ENCODE measurements at places on chromosomes 16 and 17.

DNA sequence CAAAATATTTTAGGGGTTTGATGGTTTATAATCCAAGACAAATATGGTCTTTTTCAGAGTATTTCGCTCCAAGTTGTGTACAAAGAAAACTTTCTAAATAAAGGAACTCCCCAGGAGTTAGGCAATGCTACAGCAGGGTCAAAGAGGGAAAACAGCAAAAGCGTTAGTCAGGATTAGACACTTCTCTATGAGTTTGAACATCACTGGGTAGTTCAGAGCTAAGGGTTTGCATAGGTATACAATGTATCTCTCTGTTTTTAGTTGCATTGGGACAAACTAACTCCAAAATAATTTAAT, 34.8 kb downstream of the FAM20A start:
- no peak for DNase-seq
- H3K4me3 ChIP-seq = no peak overlapping the region
- no peaks in the 10 kb centered on the region for H3K36me3 ChIP-seq
- H3K27ac ChIP-seq = no peak overlapping the region
- H3K4me1 ChIP-seq = no peaks in the 10 kb centered on the region

- no peak overlapping the region for H3K4me3 ChIP-seq
- no peak for DNase-seq
- H3K27ac ChIP-seq = no peak overlapping the region
- H3K27me3 ChIP-seq = no peaks in the 10 kb centered on the region
- H3K36me3 ChIP-seq = no peaks in the 10 kb centered on the region
- peaks cover 2% of the 10 kb centered on the region for H3K4me1 ChIP-seq
Observed at GRCh38 chr16:1102921-1103635, 7.0 kb upstream of the C1QTNF8 start.

DNA sequence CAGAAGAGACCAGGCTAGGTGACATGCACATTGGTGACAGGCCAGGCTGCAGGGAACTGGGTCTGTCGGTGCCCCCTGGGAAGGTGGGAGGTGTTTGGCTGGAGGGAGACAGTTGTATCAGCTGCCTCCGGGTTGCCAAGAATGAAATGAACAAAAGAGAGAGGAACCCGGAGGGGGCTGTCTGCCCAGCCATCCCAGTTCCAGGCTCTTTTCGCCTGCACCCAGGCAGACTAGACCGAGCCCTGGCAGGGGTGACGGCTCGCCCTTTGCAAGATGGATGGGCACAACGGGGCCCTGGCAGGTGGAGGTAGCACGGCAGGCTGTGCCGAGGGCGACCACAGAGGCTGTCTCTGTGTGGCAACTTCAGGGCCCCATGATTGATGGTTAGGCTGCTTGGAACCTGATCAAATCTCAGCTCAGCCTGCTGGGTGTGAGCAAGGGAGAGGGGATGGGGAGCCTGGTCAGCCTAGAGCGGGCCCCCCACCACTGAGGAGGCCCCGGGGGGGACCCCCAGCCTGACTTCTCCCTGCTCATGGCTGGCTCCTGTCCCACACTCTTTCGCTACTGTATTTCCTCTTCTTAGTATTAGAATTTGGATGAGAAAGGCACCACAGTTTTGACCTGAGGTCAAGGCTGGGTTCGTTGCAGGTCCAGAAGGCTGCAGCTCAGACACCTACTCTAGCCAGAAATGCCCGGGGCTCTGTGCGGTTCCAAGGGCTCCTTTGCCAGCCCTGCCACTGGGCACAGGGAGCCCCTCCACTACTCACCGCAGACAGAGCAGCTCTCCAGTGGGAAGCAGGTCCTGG, 118.9 kb upstream of the CHMP6 start:
- H3K27me3 ChIP-seq = no peaks in the 10 kb centered on the region
- H3K4me1 ChIP-seq = no peaks in the 10 kb centered on the region
- DNase-seq = no peak
- H3K36me3 ChIP-seq = no peaks in the 10 kb centered on the region
- no peak overlapping the region for H3K27ac ChIP-seq

DNA sequence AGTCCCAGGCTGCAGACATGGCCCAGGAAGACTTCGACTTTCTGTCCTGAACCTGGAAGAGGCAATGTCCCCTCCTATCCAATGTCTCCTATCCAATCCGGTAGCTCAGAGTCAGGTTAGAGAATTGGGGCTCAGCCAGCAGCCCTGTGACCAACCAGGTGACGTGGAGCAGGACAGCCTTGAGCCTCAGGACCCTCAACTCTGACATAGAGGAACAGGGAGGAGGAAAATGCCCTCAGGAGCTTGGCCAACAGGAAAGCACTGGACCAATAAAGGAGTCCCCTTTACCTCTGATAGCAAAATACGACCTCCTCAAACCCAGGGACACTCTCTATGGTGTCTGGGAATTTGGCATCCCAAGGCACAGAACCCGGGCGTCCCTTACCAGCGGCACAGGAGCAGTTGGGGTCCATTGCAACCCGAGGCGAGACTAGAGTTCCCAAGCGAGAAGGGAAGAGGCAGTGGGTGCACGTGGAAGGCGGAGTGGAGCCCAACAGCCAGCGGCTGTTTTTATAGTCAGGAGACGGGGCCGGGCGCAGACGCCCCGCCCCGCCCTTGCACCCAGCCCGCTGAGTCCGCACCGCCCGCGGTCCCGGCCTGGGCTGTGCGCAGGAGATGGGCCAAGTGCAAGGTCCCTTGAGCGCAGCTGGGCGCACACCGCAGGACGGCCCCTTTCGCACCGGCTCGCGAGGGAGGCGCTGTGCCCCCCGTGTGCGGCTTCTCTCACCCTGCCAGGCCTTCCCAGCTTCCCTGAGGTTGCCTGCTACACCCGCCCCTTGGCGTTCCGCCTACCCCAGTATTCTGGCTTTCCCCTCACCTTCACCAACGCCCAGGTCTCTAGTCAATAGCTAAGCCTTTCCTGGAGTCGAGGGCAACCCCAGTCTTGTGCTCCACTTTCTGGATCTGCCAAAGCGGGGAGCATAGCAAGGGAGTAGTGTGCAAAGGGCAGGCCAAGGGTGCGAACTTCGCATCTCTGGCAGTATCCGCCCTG, at the start of gene MT1G:
TSS of gene MT1G (minus strand) at position 485 of the 991 bp plus-strand sequence. CDS start at position 413, 72 bp downstream.
- peak within 1 kb of the TSS; percentile 36 for H3K27ac ChIP-seq
- peak; percentile 48 for DNase-seq
- peaks cover 10% of the 10 kb centered on the region for H3K4me1 ChIP-seq
- peaks cover 64% of the 10 kb centered on the region for H3K27me3 ChIP-seq

GRCh38 chr16:87391324-87391949, 699 bp upstream of the MAP1LC3B start:
- peaks cover 20% of the 10 kb centered on the region for H3K4me1 ChIP-seq
- H3K36me3 ChIP-seq = no peaks in the 10 kb centered on the region
- H3K4me3 ChIP-seq = peak overlapping the region; percentile 65
- H3K27ac ChIP-seq = peak overlapping the region; percentile 98
- H3K27me3 ChIP-seq = no peaks in the 10 kb centered on the region

GRCh38 chr16:1645914-1646525, 32.1 kb upstream of the JPT2 start:
- peaks cover 33% of the 10 kb centered on the region for H3K36me3 ChIP-seq
- H3K4me1 ChIP-seq = no peaks in the 10 kb centered on the region
- no peak for DNase-seq
- no peaks in the 10 kb centered on the region for H3K27me3 ChIP-seq
- no peak overlapping the region for H3K27ac ChIP-seq
- H3K4me3 ChIP-seq = no peak overlapping the region

DNA sequence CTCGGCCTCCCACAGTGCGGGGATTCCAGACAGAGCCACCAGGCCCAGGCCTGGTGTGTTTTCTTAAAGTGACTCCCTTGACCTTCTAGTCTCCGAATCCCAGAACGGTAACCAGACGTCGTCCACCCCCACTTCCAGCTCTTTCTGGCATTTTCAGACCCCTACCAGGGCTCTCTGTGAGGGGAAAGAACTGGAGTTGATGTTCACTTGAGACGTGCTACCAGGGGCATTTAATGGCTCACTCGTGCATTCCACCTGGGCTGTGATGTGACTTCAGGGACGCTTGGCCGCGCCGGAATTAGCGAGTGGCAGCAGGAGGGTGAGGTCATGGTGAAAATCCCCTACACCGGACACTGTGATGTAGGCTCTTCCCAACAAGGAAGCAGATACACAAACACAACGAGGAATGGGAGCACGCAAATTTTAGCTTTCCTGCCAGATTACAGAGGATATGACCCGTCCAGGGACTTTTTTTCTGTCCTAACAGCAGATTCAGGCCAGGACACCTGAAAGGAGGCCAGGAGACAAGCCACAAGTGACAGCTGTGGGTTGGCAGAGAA, 1.1 kb upstream of the GNA13 start:
- DNase-seq = peak; percentile 92
- H3K27me3 ChIP-seq = no peaks in the 10 kb centered on the region
- peak overlapping the region; percentile 99 for H3K27ac ChIP-seq
- peaks cover 3% of the 10 kb centered on the region for H3K36me3 ChIP-seq

- no peaks in the 10 kb centered on the region for H3K27me3 ChIP-seq
- H3K36me3 ChIP-seq = no peaks in the 10 kb centered on the region
- no peak overlapping the region for H3K4me3 ChIP-seq
- no peak for DNase-seq
- no peak overlapping the region for H3K27ac ChIP-seq
Observed at GRCh38 chr17:77851921-77852320, 106.6 kb upstream of the TNRC6C start.

- H3K36me3 ChIP-seq = no peaks in the 10 kb centered on the region
- peak overlapping the region; percentile 78 for H3K4me3 ChIP-seq
- DNase-seq = peak; percentile 72
- no peak overlapping the region for H3K27ac ChIP-seq
- H3K4me1 ChIP-seq = no peaks in the 10 kb centered on the region
Observed at GRCh38 chr17:68102318-68102758, 66.8 kb downstream of the KPNA2 start.

DNA sequence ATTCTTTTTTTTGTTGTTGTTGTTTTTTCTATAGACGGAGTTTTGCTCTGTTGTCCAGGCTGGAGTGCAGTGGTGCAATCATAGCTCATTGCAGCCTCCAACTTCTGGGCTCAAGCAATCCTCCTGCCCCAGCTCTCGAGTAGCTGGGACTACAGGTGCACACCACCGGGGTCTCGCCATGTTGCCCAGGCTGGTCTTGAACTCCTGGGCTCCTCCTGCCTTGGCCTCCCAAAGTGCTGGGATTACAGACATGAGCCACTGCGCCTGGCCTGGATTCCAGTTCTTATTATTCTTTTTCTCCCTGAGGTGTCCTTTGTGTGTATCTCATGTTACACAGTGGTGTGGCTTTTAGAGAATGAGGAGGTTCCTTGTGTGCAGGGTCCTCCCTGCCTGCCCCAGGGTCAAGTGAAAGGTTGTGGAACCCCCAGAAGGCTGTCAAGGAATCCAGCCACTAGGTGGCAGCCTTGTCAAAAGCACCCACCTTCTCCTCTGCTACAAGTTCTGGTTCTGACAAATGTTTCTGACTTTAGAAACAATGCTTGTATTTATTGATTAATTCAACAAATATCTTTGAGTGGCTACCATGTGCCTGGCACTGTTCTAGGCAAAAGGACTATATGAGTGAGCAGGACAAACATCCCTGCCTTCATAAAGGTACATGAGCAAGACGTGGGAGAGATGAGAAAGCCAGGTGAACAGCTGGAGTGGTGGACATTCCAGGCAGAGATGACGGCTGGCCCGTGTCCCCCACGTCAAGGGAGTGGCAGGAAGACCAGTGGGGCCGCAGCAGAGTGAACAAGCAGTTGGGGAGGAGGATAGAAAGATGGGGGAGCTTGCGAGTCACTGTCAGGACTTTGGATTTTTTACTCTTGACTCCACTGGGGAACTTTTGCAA, 112.4 kb downstream of the SPECC1 start:
- no peak overlapping the region for H3K4me3 ChIP-seq
- H3K27me3 ChIP-seq = no peaks in the 10 kb centered on the region
- no peaks in the 10 kb centered on the region for H3K36me3 ChIP-seq
- DNase-seq = peak; percentile 69
- no peak overlapping the region for H3K27ac ChIP-seq

DNA sequence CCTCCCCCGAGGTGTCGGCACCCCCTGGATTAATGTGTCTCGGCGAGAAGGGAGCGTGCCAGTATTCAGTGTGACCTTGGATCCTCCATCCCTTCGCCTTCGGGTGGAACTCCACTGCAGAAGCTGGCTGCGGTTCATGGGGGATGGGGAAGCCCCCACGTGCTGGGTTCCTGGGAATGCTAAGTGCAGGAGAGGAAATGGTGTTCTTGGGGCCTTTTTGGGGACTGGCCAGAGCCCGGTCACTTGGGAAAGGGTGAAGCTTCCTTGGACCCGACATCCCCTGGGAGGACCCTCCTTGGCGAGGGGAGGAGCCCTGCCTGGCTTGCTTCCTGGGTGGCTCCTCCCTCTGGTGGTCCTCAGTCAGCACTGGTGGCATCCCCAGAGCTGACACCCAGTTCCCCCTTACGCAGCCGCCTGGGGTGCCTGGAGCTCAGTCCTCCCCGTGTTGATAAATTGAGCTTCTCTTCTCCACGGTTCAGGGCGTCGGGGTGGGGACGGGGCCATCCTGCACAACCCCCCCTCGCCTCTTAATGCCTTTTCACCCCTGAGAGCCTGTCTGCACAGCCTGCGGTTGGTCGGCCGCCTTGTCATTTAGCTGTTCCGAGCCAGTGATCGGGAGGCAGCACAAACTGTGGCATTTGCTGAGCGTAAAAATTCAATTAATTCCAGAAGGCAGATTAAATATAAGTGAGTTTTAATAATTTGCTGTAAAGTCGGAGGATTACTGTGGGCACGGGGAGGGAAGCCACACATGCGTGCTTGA, 30.7 kb upstream of the GSE1 start:
- no peaks in the 10 kb centered on the region for H3K36me3 ChIP-seq
- no peak overlapping the region for H3K27ac ChIP-seq
- H3K27me3 ChIP-seq = no peaks in the 10 kb centered on the region
- peak; percentile 75 for DNase-seq

DNA sequence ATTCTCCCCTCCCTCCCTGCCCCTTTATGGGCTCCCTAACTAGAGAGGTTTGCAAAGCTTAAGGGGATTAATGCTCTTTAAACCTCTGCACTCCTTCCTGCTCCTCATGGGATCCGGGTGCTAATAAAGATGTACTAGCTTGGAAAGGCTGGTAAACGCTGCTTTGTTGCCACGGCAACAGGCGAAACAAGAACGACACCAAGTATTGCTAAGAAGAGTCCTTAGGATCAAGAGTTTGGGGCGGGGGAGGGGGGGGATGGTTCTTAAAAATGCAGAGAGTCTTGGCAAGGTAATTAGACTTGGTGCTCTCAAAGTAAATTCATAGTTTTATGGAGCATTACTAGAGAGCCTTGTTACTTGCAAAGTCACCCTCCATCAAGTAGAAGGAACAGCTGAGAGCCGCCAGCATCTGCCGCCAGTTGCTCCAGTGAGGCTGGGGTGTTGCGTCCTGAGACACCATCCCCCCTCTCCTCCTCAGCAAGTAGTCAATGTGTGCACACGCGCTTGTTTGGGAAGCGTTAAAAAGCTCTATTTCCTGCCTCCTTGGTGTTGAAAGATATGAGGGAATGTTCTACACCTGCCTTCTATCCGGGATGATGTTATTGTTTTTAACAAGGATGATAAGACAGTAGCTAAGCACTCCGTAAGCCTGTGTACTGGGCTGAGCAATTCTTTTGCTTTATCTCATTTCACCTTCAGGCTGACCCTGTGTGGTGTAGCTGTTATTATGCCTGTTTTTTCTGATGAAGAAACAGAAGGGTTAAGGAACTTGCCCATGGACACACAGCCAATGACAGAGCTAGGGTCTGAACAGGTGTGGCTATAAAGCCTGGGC, 190.9 kb downstream of the CCDC182 start:
- H3K4me1 ChIP-seq = peaks cover 21% of the 10 kb centered on the region
- DNase-seq = peak; percentile 85
- no peak overlapping the region for H3K4me3 ChIP-seq
- H3K36me3 ChIP-seq = no peaks in the 10 kb centered on the region

Measured in kidney (tissue), 22 donors.